ENCODE measurements at places on chromosomes 2 and 18. TPM values are rescaled to one million over a fixed set of nuclear protein-coding genes. Genes with fewer than 3 reads are reported as not detected.

NR4A2 gene
- total RNA-seq: under 0.01 TPM

DSG2 gene
- total RNA-seq: under 0.01 TPM

DBI gene
- 119 TPM for total RNA-seq

MAPK4 gene
- not detected for total RNA-seq

RNPEPL1 gene
- total RNA-seq: 7.6 TPM

SCYGR4 gene
- total RNA-seq: not detected

ANKRD30B gene
- total RNA-seq: not detected

ARHGAP25 gene
- total RNA-seq: 0.32 TPM

STARD6 gene
- total RNA-seq: not detected

IL1F10 gene
- not detected for total RNA-seq

DOCK10 gene
- total RNA-seq: 13.7 TPM

XIRP2 gene
- 0.32 TPM for total RNA-seq

AGXT gene
- total RNA-seq: not detected

GALNT3 gene
- 0.32 TPM for total RNA-seq

EMILIN1 gene
- total RNA-seq: 1.9 TPM

GCKR gene
- 3.2 TPM for total RNA-seq

ACOXL gene
- not detected for total RNA-seq

PTRHD1 gene
- 38.7 TPM for total RNA-seq

MBD1 gene
- total RNA-seq: 55.9 TPM

SERPINB7 gene
- total RNA-seq: 0.30 TPM

TNS1 gene
- 19.8 TPM for total RNA-seq

CD207 gene
- total RNA-seq: 0.30 TPM

UGT1A4 gene
- total RNA-seq: not detected

ALPI gene
- not detected for total RNA-seq

SP140 gene
- not detected for total RNA-seq

RAB11FIP5 gene
- total RNA-seq: 30.4 TPM

DLGAP1 gene
- total RNA-seq: not detected

EFR3B gene
- total RNA-seq: 0.32 TPM

ABCG8 gene
- total RNA-seq: not detected

ERICH2 gene
- total RNA-seq: not detected

MEP1B gene
- total RNA-seq: not detected

SOX11 gene
- under 0.01 TPM for total RNA-seq

TFCP2L1 gene
- total RNA-seq: not detected

RNF125 gene
- 0.30 TPM for total RNA-seq

SCYGR5 gene
- not detected for total RNA-seq

TBR1 gene
- total RNA-seq: under 0.01 TPM

RUFY4 gene
- not detected for total RNA-seq

UGT1A10 gene
- not detected for total RNA-seq

LAMA3 gene
- 3.3 TPM for total RNA-seq

TUBA3D gene
- not detected for total RNA-seq

MORN2 gene
- total RNA-seq: 29.2 TPM

ZNF396 gene
- total RNA-seq: 0.32 TPM

RTP5 gene
- total RNA-seq: not detected

HJURP gene
- total RNA-seq: 23.1 TPM
